ENCODE measurements at places on chromosomes 1 and 21. TPM values are rescaled to one million over a fixed set of nuclear protein-coding genes. Genes with fewer than 3 reads are reported as not detected.

The HES2 gene
- 8.6 TPM for total RNA-seq

The CNIH3 gene
- total RNA-seq: 2.5 TPM

- DNase-seq: no peak
Measured at GRCh38 chr1:32948905-32949304, 15.7 kb downstream of the RNF19B start.

DNA sequence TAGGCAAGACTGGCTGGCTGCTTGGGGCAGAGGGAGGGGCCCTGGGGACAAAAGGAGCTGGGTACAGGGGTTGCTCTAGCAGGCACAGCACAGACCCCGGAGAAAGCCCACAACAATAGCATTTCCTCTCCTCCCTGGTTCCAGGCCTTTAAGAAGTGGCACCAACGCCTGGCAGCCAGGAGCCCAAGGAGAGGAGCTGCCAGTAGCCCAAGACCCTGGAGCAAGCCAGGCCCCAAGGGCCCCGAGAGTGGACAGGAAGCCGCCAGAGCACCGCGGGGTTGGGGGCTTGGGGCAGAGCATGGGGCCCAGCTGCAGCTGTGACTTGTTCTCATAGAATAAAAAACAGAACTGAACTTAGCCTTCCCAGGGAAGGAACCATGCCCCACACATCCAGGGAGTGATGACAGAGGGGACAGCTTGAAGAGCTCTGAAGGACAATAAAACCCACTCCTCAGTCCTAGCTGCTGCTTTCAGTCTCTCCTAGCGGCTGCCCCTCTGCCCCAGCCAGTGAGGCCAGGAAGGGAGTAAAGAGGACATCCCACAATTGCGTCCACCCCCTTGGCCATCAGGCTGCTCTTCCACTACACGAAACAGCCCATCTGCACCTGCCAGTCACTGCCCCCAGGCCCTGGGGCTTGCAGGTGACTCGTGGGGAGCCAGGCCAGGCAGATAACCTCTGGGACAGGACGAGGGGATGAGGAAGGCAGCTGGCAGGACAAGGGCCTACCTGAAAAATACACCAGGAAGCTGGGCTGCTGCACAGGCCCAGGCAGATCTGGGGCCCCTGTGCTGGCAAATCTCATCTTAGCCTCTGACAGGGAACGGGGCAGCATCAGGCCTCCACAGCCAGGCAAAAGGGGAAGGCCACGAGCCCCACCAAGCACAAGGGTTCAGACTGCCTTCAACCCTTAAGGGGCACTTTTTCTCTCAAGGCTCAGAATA lies 16.4 kb downstream of the MTHFR start:
- no peak for DNase-seq

DNA sequence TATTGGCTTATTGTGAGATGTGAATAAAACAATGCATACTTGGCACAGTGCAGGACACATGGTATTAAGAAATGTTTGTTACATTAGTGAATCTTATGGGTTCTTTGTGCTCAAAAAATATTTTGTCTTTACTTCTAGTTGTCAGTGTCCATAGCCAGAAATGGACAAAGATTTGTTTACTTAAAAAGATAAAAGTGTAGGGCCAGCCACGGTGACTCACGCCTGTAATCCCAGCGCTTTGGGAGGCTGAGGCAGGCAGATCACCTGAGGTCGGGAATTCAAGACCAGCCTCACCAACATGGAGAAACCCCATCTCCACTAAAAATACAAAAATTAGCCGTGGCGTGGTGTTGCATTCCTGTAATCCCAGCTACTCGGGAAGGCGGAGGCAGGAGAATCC lies 654.6 kb upstream of the NEGR1 start:
- DNase-seq: no peak

DNA sequence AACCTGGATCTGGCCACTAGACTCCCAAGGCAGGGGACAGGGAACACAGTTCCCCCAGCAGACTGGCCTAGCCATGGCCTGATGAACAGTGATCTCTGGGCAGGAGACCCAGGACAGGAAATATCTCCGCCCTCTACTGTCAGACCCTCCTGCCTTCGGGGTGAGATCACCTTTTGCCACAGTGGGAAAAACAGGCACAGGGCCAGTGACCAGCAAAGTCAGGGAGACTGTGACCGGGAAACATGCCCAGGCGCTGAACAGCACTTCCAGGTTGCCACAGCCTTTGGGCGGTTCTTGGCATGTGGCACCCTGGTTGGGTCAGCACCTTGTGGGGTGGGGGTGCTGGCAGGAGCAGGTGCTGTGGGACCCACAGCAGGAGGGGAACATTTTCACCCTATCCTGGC lies 8.9 kb upstream of the ZNF669 start:
- DNase-seq: no peak

DNA sequence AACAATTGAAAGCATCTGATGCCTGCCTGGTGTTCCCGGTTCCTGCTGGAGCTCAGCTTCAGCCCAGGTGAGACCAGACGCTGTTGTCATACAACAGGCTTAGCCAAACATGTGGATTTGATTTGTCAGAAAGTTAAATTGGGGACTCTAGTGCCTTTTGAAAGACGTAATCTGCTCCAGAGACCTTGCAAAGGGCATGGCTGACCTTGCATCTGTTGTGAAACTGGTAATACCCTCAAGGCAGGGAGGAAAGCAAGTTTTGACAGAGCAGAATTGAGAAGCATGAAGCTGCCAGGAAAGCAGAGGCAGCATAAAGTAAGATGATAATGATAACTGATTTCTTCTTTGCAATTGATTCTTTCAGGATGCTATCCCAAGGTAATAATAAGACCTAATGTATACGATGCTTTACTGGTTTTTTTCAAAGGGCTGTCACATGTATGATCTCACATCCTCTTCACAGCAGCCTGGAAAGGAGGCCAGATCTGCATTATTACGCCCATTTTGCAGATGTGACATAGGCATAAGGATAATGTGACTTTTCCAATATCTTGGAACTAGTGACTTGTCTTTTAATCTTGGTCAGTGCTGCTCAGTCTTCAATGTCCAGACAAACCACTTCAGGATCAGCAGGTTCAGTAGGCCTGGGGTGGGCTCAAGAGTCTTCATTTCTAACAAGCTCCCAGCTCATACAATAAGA lies 24.7 kb upstream of the CNN3 start:
- no peak for DNase-seq

DNA sequence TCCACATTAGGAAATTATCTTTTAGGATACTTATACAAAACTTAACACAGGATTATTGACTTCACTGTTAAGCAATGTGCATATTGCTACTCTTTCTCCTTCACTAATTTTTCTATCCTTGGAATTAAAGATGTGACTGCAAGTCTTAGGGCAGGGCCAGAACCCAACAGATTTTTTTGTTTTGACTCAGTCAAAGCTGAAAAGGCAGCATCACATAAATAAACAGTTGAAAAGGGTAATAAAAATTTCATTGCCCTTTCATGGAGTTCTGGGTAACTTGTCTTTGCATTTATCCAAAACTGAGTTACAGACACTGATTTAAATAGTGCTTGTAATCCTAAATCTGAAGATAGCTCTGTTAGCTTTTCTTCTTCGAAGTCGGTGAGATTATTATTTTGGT lies 1.9 kb upstream of the TMEM35B start:
- no peak for DNase-seq

GRCh38 chr1:151715726-151716404 lies 738 bp downstream of the CELF3 start:
- no peak for DNase-seq

GRCh38 chr1:23557471-23558124 lies 1.7 kb downstream of the ID3 start:
- DNase-seq: no peak

- no peak for DNase-seq
Measured at GRCh38 chr1:201902198-201902597, 13.5 kb downstream of the SHISA4 start.

DNA sequence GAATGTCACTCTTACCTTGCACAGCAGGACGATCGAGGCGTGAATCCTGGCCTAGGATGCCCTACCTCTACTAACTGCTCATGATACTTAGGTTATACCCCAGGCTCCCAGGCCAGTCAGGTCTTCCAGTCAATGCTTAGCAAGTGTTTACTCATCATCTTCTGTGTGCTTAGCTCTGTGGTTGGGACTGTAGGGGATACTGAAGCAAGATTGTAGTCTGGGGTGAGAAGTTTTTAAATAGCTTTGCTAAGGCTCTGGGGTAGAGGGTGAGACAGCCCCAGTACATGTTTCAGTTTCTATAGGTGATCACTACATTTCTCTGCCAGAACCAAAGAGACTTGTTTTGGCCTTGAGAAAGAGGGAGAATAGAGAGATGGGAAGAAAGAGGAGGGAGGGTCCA lies 250.8 kb upstream of the KIAA0040 start:
- DNase-seq: no peak
